HT1080 (cell line): ENCODE measurements at places on chromosomes 12 and 14. TPM values are rescaled to one million over a fixed set of nuclear protein-coding genes. Genes with fewer than 3 reads are reported as not detected.

Gene NRXN3
- total RNA-seq: 0.67 and 1.2 TPM in 2 replicates

Gene PZP
- not detected in 2 replicates for total RNA-seq

Gene SLC25A21
- total RNA-seq: 0.13 and 0.37 TPM in 2 replicates

Gene HOTAIR
- total RNA-seq: 0.88 TPM in 1 of 2 replicates, not detected in the other

Gene SLC10A1
- not detected in 2 replicates for total RNA-seq

Gene DMAC2L
- 8.9 and 10.8 TPM in 2 replicates for total RNA-seq
